ENCODE measurements at places on chromosomes 3 and 15.

- DNase-seq = no peak
These were observed 61.5 kb downstream of the C3orf38 start for GRCh38 chr3:88211096-88211890.

- no peak for DNase-seq
These were observed 83.9 kb upstream of the DCBLD2 start for GRCh38 chr3:98985431-98985830.

DNA sequence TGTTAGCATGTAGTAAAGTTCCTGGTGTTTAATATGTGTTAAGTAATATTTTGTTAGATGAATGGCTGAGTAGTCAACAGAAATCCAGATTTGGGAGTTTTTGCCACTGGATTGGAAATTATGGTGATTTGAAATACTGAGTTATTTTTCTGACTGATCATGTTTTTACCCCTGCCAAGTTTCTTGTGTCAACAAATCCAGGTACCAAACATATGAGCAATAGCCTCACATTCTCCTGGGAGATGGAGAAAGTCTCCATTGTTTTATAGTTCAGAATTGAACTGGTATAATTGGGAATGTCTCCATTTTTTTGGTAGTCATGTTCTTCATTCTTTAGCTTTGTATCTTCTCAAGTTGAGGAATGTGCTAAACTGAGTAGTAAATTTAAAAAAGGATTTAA lies 767.2 kb upstream of the LMCD1 start:
- DNase-seq = no peak

DNA sequence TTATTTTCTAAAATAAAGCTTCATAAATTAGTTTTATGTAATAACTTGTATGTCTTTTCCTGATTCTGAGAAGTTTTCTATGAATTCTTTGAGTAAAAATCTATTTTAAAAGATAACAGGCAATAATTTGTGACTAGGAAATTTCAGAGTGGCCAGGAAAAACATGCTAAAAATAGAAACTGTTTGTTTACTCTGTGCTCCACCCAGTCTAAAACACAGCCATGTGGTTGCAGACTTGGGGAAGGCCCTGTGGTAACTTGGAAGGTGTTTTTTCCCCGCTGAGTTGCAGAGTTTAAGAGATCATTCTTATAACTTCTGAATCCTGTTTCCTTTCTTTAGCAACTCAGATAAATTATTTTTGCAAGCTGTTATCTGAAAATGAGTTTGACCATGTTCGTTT lies 21.9 kb downstream of the PLCL2 start:
- no peak for DNase-seq

DNA sequence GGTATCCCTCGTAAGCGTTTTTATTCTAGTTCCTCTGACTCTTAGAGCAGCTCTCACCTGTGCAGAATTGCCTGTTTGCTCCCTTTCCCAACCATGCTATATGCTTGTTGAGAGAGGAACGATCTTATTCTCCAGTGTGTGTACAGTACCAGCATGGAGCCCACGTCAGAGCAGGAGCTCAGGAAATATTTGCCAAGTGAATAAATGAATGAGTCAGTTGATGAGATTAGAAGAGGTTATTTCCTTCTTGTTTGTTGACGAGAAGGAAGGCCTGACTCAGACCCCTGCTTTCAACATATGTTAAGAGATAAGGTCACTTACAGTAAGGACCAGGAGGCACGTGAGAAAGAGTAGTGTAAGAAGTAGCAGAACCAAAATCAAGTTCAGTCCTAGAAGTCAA lies 106.3 kb upstream of the ABHD17C start:
- DNase-seq = no peak

GRCh38 chr3:71554649-71555048 lies 28.9 kb downstream of the FOXP1 start:
- no peak for DNase-seq

DNA sequence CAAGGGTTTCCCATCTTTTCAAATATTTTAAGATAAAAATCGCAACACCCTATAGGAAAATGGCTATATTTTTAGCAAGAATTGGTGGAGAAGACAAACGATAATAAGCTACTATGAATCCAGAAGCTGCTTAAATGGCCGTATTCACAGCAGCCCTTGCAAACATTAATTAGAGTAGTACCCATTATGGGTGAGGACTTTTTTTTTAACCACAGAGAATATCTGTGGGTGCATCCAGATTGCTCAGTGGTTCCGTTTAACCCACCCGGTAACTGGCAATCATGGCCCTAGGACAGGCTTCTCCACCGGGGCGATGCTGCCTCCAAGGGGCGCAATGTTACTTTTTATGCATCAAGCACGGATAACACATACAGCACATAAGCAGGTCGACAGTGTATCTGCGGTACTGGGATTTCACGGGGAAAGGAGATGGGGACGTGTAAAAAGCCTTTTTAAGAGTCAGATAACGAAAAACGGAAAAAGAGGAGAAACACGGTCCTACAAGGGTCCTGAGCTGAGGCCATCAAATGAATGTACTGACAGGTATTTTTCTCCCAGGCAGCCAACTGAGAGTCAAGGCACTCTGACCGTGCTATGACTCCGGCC lies 968 bp upstream of the TMEM266 start:
- no peak for DNase-seq

DNA sequence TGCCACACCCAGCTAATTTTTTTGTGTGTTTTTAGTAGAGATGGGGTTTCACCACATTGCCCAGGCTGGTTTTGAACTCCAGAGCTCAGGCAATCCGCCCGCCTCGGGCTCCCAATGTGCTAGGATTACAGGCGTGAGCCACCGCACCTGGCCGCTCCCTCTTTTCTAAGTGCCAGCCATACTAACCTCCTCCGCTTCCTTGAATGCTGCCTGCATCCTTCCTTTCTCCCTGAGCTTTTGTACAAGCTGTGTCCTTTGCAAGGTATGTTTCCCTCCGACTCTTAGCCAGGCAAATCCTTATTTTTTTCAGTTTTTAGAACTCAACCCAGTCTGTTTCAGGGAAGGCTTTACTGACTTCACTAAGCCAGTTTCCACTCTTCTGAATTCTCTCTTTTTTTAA lies 60.6 kb downstream of the NR1D2 start:
- DNase-seq = no peak

GRCh38 chr3:138747225-138747624 lies 87.5 kb downstream of the PIK3CB start:
- DNase-seq = no peak

- no peak for DNase-seq
These were observed 379.2 kb downstream of the LPP start for GRCh38 chr3:188533172-188533571.

DNA sequence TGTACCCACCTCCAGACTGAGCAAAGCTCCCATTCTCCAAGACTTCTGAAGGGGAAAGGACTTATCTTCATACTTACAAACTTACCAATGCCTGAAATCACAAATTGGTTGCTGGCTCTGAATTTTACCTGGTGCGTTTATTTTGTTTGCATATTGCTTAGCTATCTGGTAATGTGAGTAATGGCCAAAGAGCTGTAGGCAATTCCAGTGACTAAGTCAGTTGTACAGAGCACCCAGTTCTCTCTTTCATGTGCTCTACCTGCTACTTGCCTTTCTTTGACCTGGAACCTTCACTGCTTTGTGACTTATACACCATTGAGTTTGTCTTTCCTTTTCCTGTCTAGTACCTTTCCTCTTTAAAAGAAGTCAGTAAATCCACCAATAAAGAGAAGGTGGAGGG lies 755.9 kb upstream of the LMCD1 start:
- no peak for DNase-seq

GRCh38 chr3:194851254-194851653 lies 165.6 kb downstream of the FAM43A start:
- DNase-seq = no peak

- DNase-seq = no peak
These were observed 243.1 kb upstream of the STT3B start for GRCh38 chr3:31289584-31289983.

- no peak for DNase-seq
These were observed 86.6 kb downstream of the CHRD start for GRCh38 chr3:184466413-184466960.

DNA sequence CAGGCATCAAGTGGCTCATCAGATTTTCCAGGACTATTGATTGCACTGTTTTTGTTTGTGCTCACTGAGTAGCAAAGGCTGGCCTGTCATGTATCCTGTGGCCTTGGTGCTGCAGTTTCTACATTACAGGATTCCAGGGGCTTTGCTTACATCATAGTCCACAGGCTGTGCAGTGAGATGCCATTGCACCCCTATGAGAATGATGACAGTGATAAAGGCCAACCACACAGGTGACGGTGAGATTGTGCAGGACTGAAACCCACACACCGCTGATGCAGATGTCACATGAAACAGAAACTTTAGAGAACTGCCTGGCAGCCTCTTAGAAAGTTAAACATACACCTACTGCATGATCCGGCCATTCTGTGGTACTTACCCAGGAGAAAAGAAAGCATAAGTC lies 195.0 kb upstream of the UBE3A start:
- DNase-seq = no peak

Data from CD4-positive, alpha-beta T cell treated with Interleukin-15 for 4 hours (primary cell).